Stimulated activated CD4-positive, alpha-beta T cell treated with anti-CD3 and anti-CD28 coated beads, Interleukin-1b, Interleukin-23, amount 100 ng/mL, for 1 hour (primary cell): ENCODE measurements at places on chromosomes 2 and 18.
A peak's percentile ranks its signal among the peaks of the same experiment; 100 is the strongest.

GRCh38 chr2:240952496-240953246 lies 45.7 kb upstream of the SNED1 start:
- DNase-seq, result no peak

GRCh38 chr2:8357738-8358518 lies 323.9 kb upstream of the ID2 start:
- no peak for DNase-seq

DNA sequence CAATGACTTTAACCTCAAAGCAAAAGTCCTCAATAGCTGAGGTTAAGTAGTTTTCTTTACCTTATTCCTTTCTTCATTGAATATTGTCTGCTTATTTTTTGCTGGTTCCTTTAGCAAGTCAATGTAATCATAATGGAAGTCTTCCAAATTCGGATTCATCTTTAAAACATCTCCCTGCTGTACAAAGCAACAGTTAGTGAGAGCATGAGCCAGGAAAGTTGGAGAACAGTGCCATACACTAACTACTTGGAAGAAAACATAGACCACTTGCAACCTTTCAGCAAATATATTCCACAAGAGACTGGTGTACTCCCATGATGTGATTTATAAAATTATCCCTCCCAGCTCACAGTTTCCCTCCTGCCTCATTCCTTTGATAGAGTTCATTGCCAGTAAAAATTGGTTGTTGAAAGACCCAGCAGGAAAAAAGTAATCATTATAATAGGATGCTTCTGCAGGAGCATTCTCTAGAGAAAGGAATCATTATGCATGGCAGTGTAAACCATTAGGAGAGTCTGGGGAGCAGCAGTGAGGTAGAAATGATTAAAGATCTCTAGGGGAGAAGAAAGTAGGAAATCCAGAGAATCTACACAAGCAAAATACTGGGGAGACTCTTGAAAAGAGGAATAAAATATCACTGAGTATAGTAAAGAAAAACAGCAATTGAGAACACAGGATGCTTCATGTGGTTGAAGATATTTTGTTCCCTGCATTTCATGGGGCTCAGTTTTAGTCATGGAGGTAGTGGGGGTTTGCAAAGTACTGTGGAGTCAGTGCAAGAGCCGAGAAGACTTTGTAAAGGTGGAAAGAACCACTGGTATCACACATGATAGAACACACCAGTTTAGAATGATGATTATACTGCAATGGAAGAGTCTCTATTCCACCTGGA lies 38.6 kb upstream of the TTN start:
- no peak for DNase-seq

GRCh38 chr2:226721541-226721940 lies 78.1 kb downstream of the IRS1 start:
- DNase-seq, result no peak

- DNase-seq, result no peak
Observed at GRCh38 chr2:239959059-239959971, 65.8 kb downstream of the NDUFA10 start.

DNA sequence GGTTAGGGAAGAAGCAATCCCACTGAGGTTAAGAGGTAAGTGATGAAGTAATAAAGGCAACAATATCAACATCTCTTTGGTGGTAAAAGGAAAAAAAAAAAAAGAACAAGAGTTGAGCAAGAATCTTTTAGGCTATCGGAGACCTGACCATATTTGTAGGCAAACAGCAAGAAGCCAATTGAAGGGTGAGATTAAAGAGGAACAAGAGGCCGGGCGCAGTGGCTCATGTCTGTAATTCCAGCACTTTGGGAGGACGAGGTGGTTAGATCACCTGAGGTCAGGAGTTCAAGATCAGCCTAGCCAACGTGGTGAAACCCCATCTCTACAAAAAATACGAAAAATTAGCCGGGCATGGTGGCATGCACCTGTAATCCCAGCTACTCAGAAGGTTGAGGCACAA lies 11.3 kb downstream of the VPS54 start:
- no peak for DNase-seq

DNA sequence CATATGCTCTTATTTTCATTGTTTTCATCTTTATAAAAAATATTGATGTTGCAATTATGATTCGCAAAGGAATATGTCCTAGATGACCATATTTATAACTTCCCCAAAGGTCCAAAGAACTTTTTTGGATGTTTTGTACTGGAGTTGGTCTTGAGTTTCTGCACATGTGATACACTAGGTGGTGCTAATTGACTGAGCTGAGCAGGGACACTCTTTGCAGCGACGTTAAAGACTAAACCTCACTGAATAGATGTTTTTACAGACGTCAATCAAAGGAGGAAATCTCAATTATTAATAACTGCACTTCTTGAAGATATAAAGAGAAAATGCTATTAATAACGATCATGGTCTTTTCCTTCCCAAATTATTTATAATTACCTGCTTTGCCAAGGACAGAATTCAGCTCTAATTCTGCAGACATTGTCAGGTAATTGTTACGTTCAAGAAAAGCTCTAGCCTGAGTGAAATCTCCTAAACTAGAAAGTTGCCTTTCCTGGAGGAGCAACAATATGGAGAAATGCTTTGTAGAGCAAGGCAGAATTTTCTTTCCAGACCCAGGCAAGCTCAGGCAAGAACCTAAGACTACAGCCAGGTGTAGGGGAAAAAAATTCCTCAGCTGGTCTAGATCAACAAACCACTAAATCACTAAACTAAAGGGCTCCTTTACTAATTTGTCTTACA lies 119.3 kb upstream of the RBBP8 start:
- no peak for DNase-seq

- DNase-seq, result no peak
Observed at GRCh38 chr2:62800618-62801017, 95.1 kb downstream of the EHBP1 start.

DNA sequence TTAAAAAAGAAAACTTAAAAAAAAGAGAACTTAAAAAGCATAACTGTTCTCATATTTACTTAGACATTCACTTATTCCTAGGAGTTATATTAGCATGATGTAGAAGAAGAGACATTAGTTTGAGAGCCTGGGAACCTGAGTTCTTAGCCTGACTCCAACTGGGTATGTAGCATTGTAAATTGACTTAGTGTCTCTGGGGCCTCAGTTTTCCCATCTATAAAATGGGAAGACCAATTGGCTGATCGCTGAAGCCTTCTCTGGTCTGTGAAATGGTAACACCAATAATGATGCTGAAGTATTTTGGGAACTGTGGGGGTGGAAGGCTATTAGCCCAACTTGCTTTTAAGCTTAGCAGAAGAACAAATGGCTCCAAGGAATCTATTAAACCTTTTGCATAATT lies 55.9 kb downstream of the CABLES1 start:
- DNase-seq, result no peak

GRCh38 chr2:239106314-239106908 lies 258.5 kb downstream of the TWIST2 start:
- no peak for DNase-seq

DNA sequence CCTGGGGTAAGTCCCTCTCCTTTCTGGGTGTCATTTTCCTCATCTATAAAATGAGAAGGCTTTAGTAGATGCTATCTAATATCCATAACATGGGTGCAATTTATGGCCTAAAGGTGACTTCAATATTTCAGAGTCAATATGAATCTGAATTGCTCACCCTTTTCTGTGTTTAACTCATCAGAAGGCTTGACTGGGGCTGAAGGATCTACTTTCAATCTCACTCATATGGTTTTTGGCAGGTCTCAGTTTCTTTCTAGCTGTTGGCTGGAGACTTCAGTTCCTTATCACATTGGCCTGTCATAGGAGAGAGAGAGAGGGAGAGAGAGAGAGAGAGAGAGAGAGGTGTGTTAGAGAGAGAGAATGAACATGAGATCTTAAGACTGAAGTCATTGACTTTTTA lies 343.7 kb upstream of the MEX3C start:
- DNase-seq, result no peak

- DNase-seq, result no peak
Observed at GRCh38 chr2:238369591-238370040, 49.3 kb downstream of the TRAF3IP1 start.

GRCh38 chr2:27885234-27885633 lies 5.0 kb downstream of the RBKS start:
- DNase-seq, result no peak

DNA sequence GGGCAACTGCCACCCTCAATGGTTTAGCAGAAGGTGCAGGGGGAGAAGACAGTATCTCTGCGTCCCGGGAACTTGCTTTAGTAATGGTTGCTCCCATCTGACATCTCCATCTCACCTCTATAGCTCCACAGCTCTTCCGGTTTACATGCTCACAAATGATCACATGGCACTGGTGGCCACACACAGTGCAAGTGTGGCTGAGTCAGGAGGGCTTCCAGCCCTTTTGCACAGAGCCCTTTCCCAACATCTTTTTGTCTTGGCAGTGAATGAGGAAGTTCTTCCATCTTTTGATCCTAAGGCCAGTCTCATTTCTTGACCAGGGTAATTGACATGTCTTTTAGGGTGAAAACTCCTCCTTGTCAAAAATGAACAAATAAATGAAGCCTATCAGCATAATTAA lies 347.7 kb downstream of the LPIN1 start:
- no peak for DNase-seq

DNA sequence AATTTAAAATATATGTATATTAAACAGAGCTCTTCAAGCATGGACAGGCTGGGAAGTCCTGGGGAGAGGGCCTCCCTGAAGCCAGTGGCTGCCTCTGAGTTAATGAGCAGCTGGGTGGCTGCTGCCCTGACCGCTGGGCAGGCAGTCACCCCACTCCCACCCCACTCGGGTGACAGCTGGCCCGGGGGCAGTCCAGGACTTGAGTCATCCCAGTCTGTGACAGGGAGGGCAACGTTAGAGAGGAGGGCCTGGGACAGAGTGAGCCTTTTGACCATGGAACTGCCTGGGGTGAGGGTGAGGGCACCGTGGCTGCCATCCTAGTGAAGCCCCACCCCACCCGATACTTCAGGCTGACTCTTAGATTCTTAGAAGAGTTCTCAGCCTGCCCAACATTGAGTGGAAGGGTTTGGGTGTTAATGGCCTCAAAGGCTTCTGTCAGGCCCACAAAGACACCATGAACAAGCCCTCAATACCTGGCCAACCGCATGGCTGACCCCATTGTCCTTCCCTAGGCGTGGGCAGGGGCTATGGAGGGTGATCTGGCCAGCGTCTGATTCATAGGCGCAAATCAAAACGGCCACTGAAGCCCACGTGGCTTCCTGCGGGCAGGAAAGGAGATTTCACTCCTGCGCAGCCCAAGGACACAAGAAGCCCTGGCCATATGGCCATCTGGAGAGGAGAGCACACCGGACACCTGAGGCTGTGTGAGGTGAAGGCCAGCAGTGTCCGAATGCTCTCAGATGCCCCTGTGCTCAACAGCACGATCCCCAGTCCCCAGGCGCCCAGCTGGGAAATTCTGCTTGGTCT lies 47.5 kb downstream of the MRPS5 start:
- DNase-seq, result no peak

DNA sequence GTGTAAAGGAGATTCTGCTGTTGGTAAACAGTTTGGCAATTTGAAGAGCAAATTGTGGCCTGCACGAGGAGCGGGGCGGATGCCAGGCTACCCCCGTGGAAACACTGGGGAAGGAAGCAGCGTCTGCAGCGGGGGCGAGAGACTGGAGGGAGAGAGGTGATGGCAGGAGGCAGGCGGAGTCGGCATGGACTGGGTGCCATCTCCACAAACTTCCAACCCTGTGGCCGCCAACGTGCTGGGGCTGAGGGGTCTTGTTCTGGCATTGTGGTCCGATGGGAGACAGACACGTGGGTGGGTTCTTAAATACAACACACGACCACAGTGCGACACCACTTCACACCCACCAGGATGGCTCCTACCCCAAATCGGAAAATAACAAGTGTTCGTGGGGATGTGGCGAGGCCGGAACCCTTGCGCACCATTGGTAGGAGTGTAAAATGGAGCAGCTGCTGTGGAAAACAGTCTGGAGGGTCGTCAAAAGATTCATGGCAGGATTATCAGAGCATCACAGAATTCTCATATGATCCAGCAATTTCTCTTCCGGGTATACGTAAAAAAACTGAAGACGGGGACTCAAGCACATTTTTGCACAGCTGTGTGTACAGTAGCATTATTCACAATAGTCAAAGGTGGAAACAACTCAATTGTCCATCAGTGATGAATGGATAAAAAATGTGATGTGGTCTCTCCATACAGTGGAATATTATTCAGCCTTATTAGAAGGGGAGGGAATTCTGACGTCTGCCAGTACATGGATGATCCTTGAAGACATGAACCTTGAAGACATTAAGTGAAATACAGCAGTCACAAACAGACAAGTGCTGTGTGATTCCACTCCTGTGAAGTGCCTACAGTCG lies 82.4 kb upstream of the HPCAL1 start:
- DNase-seq, result no peak

DNA sequence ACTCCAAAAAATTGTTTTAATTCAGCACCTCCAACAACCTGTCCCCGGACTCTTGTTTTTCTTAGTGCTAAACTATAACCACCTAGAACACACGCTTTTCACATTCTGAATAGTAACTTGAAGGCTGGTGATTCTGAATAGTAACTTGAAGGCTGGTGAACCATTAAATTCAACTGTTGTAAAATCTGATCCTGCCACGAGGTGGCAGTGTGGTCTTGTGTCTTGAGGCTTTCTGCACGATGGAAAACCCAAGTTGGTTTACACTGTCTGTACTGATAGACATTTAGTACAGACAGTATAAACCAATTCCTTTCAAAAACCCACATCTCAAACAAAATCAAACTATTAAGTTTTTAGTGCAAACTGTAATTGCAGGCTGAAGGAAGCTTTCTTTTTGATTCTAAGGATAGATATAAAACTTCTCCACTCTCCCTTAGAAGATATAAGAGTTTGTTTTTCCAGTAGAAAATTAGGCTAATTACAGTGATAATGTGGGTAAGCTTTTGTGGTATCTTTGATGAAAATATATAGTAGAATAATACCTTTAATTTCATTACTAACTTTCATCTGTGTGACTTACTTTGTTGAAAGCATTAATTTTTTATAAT lies 57.6 kb downstream of the VAPA start:
- DNase-seq, result peak; percentile 42

DNA sequence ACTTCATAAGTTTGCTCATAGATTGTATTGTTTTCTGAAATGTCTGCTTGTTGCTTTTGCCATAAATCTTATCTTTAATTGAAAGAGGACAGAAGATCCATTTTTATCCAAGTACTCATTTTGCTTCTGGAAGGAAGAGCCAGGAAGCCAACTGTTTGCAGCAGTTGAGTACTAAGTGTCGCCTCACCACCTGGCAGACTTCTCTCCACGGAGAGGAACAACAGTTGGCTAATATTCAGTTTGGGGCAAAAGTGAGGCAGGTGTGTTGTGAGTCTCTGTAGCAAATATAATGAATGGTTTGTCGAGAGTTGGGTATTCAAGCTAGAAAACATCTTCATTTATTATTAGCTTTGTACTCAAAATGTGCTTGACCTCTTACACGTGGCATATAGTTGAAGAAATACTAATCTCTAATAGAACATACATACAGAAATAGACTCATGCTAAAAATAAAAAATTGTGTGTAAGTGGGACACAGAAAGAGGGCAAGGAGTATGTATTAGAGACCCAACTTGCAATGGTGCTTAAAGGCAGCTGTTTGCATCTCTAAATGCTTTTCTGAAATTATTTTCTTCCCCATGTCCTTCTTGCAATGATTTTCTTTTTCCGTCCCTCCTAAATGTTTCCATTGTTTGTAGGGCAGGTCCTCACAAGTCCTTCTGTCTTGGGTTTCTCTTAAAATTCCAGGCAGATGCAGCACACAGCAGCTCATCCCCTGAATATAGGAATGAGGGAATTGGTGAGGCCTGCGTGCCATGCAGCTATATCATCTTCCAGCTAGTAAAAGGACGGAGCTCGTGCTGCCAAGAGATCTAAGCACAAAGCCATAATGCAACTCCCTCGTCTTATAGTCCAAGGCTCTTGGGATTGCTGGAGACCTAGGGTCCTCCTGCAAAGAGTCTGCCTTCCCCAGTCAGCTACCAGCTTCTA lies 44.8 kb upstream of the MAP3K20 start:
- DNase-seq, result no peak

GRCh38 chr2:58853420-58853819 lies 612.3 kb upstream of the FANCL start:
- DNase-seq, result no peak
